ENCODE measurements at places on chromosomes 11 and 22.

GRCh38 chr22:22178992-22179391 is 65.6 kb upstream of the VPREB1 start:
- DNase-seq: no peak

GRCh38 chr11:8098361-8098760 is 17.4 kb downstream of the TUB start:
- DNase-seq: peak; percentile 84

- DNase-seq: no peak
Observed at GRCh38 chr22:46473021-46473779, 64.2 kb downstream of the CELSR1 start.

- no peak for DNase-seq
Observed at GRCh38 chr22:35432228-35432905, 32.4 kb downstream of the MCM5 start.

DNA sequence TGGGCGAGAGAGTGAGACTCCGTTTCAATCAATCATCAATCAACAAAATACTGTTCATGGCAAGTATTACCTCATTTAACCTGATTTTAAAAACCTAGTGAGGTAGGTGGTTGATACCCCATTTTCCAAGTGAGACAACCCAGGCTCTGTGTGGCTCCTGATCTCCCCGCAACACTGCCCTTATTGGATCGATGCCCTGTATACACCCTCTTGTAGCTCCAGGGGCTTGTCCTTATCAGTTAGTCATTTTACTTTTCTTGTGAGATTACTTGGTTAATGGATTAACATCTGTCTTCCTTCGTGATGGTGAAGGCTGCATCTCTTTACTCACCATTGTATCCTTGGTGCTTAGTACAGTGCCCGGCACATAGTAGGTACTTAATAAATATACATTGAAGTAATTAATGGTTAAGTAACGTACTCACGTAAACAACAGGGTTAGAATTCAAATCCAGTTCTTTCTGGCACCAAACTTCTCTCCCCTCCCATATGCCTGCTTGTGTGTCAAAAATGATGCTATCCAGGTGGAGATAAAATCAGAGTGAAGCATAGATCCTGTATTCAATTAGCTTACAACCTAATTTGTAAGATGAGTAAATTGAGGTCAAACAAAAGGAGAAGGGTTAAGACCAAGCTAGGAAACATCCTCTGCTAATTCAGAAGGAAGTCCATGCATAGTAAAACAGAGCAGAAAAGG is 1.8 kb upstream of the PRG2 start:
- no peak for DNase-seq

DNA sequence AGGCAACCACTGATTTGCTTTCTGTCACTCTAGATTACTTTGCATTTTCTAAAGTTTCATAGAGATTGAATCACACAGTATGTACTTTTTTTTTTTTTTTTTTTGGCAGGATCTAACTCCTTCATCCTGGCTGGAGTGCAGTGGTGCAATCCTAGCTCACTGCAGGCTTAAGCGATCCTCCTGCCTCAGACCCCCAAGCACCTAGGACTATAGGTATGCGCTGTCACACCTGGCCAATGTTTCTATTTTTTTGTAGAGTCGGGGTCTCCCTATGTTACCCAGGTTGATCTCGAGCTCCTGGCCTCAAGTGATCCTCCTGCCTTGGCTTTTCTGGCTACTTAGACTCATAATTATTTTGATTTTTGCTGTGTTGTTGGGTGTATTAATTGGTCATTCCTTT is 294.6 kb upstream of the CTSC start:
- no peak for DNase-seq

- no peak for DNase-seq
Observed at GRCh38 chr22:45816776-45817175, 145.1 kb downstream of the ATXN10 start.

- DNase-seq: peak; percentile 47
Observed at GRCh38 chr11:88508759-88509581, 171.4 kb upstream of the CTSC start.
